ENCODE measurements at places on chromosomes 2 and 18.

GRCh38 chr2:41720331-41721251, 327.2 kb upstream of the PKDCC start:
- DNase-seq, result no peak

DNA sequence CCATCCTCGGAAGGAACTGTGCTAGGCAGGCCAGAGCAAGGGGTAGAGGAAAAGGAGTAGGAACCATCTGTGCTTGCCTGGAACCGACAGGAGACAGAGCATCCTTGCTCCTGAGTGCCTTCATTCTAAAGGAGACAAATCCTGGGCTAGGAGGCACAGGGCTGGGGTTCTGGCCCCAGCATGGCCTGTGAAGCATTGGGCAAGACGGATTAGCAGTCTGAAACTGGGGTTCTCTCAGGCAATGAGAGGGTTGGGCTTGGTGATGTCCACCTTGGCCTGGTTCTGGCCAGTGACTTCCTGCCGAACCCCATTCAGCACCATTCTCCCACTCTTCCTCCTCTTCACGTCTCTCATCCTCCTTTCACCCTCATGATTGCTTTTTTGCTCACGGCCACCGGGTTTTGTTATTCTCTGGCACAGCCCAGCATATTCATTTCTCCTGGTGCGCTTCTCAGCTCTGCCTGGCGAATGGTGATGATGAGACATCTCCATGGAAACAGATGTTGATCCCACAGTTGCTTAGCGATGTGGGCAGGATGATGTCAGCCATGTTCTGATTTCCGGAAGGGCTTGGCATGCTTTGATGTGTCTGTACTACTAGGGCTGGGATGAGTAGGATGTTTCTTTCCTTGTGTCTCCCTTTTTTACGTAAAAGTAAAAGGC, 127.7 kb downstream of the CAPN13 start:
- no peak for DNase-seq

GRCh38 chr18:64872710-64873458, 724.0 kb upstream of the LINC00305 start:
- DNase-seq, result no peak

DNA sequence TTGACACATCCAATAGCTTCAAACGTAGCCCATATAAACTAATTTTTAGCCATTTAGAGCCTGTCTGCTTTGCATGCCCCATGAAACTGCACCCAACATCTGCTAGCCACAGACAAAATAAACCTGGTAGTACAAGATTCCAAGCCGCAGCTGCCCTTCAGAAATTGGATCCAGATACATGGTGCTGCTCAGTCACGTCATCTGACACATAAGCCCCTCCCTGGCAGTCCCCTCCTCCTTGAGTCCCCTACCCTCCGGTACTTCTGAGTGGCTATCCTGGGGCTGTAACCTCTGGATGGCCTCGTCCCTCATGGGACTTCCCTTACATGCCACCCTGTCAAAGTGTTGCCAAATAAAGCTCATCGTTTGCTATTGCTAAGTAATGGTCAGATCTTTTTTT, 33.8 kb downstream of the PROC start:
- DNase-seq, result no peak

DNA sequence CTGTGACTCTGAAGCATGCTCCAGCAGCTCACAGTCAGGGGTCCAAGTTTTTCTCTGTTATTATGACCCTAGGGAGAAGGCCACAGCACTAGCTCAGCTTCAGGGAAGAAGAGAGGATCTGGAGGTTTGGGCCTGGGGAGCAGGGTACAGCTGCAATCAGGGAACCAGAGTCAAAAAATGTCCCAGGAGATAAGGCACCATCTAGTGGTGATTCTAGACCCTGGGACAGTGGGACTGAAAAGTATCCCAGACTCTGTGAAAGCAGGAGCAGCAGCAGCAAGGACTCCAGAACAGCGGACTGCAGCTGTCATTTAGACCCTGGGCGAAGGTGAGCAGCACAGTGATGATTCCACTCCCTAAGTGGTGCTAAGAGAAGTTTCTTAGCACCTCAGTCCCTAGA, 278.4 kb upstream of the DDX18 start:
- no peak for DNase-seq

GRCh38 chr2:179580378-179581146, 280.9 kb downstream of the ZNF385B start:
- no peak for DNase-seq

DNA sequence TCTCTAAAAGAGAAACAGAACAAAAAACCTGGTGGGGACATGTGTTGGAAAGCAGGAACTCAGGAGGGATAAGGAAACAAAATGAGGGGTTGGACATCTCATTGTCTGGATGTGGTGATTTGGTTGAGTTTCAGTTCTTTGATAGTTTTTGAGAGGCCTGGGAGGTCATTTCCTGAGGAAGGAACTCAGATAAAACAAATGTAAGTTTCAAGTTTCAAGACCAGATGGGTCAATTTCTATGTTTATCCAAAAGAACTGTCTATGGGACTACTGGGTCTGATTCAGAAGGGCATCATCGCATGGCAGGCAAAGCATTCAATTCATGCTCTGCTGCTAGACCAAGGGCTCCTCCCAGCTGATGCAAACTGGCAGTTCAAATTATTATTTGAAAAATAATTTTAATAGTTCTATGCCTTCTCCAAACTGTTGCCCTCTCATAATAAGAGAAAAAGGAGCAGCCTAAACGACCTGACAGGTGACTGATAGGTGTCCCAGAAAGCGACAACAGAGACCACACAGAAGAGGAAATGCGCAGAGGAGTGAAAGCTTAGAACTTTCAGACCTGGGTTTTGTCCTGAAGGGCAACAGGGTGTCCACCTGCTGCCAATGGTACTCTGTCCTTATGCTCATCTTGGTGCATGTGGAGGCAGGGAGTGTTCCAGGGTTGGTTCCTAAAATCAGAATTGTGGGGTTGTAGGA, 39.3 kb upstream of the SH3RF3 start:
- DNase-seq, result no peak

- DNase-seq, result no peak
Observed at GRCh38 chr2:216671081-216671411, 24.3 kb downstream of the IGFBP5 start.

DNA sequence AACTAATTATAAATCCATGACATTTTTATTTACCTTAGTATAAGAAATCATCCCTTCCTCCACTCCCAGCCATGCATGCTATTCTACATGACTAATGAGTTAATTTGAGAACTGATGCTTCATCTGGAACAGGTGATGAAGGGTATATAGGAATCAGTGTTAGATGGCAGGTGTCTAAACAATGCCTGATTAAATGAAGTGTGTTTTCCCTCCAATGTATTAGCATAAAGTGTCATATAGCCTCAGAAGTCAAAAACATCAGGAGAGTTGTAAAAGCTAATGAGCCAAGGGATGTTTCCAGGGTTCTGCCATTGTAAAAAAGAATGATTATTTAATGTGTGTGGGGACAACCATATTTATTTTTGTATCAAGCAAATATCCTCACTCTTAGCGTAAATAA, 913.8 kb downstream of the DCC start:
- DNase-seq, result no peak

DNA sequence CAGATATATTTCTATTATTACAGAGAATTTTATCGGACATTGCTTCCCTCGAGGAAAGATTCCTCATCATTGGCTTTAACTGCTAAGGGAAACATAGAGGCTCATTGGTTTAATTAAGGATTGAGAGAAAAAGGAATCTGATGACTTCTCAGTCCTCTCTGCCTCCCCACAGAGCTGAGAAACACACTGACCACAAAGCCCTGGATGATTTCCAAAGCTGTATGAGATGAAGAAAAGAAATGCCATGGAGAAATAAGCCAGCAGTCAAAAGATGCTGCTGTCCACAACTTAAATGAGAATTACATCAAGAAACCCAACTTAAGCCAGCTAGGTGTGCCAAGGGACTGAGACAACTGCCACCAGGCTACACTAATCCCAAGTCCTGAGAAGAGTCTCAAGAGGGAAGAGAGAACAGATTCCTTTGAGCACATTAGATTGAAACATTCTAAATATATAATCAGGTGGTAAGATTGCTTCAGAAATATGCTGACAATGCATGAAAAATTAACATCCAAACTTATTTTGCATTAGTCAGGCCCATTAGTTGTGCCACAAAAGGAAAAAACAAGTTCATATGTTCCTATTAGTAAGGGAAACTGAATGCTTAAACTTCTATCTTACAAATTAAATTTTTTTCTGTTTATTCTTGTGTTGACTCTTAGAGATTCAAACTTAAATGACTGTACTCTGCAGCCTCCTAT, 308.1 kb upstream of the CYRIA start:
- no peak for DNase-seq

GRCh38 chr2:218125626-218126080, at the start of gene CXCR2:
TSS of gene CXCR2 (plus strand) at chr2:218126028. CDS start at chr2:218134802, 8,774 bp downstream.
- no peak for DNase-seq

- no peak for DNase-seq
Observed at GRCh38 chr2:227724394-227725039, at the start of gene SCYGR6. TSS of gene SCYGR6 (minus strand) at chr2:227724757. CDS start at chr2:227724757, 0 bp downstream.

DNA sequence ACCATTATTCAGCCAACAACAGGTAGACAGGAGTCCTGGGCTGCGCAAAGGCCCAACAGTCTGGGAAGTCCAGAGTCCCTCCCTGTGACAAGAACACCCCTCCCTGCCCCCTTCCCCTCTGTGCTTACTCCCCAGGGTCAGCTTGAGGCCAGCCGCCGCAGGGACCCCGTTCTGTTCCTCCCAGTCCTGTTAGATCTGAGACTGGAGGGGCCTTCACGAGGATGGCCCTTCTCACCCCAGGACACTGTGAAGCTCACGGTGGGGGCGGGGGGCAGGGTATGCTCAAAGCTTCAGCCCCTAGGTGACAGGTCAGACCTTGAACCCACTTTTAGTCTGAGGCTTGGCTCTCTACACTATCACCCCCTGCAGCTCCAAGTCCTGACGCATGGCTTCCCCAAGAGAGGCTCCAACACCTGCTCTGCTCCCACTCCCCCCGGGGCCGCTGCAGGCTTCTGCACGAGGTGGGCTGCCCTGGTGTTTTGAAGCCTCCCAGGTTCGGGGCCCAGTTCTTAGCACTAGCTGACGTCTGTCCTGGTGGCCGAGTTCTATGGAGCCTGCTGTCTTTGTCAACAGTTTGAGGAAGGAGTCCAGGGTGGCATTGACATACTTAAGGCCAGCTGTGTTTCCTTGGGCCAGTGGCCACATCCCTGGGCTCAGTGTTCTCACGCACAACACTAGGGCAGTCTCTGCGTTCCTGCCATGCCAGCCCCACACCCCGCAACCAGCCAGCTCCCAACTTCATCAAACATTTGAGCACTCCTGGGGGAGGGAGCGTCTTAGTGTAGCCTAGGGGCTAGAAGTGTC, 37.2 kb upstream of the HPCAL1 start:
- no peak for DNase-seq

DNA sequence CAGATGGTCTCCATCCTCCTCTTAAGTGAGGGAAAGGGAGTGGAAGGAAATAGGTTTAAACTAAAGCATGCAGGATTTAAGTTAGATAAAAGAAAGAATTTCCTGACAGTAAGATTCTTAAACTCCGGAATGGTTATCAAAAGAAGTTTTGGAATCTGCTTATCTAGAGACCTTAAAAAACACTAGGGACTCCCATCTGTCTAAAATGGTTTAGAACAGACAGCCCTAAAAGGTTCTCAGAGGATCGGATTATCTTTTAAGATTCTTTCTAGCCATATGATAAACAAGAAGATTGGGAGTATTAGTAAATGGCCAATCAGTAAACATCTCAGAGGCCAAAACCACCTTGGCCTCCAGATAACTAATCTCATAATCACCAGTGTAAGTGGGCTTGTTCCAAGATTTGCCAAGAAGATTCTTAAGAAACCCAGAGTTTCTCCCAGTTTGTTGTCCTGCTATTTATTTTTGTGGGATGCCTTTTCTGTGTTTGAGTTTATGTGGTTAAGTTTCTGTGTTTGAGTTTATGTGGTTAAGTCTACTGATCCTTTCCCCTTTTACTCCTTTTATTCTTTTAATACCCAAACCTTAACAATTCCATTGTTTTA, 314.9 kb upstream of the NRP2 start:
- DNase-seq, result no peak

- DNase-seq, result no peak
Observed at GRCh38 chr2:94956797-94957391, 68.6 kb upstream of the MAL start.

GRCh38 chr2:222715742-222716141, 44.3 kb downstream of the MOGAT1 start:
- DNase-seq, result no peak

DNA sequence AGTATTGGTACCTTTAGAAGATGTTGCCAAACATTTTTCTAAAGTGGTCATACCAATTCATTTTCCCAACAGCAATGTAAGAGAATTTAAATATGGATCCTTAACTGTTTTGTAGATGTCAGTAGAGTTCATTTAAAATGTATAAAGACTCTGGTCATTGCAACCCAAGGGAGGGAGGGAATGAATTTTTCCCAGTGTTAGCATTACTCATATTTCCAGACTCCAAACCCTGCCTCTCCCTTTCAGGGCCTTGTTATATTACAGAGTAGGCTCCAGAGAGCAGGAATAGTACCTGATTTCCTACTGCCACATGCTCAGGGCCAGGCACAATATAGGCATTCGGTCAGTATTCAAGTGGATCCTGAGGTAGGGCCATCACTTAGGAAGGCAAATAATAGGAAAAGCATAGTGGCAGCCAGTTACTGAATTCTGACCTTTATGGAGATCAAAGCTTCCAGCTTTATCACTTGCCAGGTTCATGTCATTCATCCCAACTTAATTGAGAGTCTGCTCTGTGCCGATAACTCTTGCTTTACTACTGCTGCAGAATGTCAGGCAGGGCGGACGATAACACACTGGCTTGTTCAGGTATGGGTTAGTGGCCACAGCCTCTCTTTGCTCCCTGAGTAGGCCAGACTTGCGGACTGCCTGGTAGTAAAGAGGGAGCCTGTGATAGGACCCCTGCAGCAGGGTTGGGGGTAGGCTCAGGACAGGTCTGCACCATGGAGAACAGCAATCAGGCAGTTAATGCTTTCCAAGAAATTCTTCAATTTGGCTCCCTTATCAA, 75.3 kb downstream of the OSBPL6 start:
- DNase-seq, result no peak

GRCh38 chr2:227865291-227865690, 6.1 kb upstream of the DAW1 start:
- no peak for DNase-seq

DNA sequence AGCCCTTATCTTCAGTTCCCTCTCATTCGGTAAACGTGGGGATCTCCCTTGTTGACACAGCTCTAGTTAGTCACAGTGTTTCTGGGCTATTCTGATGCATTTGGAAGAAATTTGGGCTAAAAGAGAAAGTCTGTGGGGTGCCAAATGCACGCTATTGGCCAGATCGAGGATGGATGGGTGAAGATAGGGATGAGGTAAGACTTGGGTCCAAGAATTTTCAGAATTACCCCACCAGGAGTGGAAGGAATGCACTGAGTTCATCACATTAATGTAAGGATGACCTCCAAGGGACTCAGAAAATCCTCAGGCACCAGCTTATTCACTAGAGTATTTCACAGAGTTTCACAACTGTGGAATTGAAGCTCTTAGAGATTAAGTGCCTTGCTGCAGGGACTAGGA, 49.3 kb downstream of the NRP2 start:
- DNase-seq, result no peak

DNA sequence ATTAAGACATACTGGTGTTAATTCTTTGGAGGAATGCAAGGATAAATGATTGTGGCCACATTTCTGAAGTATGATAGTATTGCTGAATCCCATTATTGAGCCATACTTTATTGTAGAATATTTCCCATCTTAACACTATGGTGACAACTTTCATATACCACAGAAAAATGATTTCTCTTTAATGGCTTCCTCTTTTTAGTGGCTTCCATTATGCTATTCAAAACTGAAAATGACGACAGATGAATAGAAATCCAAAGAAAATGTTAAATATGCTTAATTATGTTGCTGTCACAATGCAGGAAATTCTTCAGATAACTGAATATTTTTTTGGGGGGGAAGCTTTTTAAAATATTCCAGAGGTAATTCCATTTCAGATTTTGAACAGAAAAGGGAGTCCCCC, 88.9 kb upstream of the TMEM200C start:
- no peak for DNase-seq

GRCh38 chr18:31680433-31680811, 4.0 kb downstream of the B4GALT6 start:
- DNase-seq, result no peak

Measured in activated T-helper 1 cell treated with anti-CD3 and anti-CD28 coated beads, Interleukin-2, amount 50 U/mL, for 16 hours (primary cell).